ENCODE measurements at places on chromosomes 3 and 15.

- no peak for DNase-seq
Measured at GRCh38 chr3:150370122-150370602, 37.9 kb upstream of the TSC22D2 start.

GRCh38 chr3:66592016-66592761 is 91.4 kb upstream of the LRIG1 start:
- no peak for DNase-seq

DNA sequence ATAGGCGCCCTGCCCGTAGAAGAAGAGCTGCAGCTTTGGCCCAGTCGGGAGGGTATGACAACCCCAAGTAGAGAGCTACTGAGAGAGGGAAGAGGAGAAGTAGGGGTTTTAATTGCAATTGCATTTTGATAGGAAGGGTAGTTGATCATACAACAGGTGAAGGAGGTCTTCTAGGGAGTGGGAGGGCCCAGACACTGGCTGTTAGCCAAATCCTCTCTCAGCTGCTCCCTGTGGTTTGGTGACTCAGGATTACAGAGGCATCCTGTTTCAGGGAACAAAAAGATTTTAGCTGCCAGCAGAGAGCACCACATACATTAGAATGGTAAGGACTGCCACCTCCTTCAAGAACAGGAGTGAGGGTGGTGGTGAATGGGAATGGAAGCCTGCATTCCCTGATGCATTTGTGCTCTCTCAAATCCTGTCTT is 408.9 kb upstream of the THBS1 start:
- peak; percentile 13 for DNase-seq

GRCh38 chr15:23823508-23823907 is 136.4 kb upstream of the NDN start:
- peak; percentile 1 for DNase-seq

DNA sequence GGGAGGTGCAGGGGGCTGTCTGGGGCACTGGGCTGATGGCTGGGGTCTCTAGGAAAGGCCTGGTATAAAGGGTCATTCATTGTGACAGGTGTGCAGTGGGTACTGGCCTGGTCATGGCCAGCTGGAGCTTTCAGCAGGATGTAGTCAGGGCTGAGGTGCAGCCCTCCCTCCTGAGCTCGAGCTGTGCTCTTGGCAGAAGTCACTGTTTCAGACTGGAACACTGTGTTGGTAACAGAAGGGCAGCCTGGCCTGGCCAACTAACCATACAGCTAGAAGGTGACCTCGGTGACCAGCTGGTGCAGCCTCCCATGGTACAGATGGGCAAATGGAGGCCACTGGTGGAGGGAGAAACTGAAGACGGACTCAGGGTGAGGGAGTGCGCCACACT is 34.4 kb upstream of the LCTL start:
- no peak for DNase-seq

DNA sequence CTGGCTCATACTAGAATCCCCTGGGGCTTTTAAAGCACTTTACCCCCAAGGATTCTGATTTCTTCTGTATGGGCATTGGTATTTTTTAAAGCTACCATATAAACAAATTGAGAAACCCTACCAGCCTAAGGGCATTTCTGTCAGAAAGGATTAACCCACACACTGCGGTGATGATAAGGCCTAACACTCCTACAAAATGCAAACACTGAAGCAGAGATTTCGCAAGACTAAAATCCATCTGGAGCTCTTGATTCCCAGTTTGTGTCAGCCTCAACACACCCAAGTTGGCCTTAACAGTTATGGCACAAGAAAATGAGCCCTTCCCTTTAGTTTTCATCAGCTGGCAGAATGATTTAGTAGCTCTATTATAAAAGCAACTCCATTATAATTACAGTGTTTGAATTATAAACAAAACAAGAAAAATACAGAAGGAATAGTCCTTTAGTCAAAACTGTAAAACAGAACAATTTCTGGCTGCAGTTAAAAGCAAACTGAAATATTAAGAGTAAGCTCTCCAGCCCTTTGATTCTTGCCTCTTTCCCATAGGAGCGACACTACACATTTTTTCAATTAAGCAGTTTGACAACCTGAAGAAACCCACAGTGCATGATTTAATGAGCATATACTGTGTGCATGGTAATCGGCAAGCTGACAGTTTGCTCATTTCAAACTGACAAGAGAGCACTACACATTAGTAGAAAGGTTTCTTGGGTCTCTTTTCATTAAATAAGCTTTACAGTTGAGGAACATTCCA is 441.2 kb downstream of the FHIT start:
- DNase-seq = no peak

GRCh38 chr15:39564972-39565665 is 15.8 kb upstream of the THBS1 start:
- DNase-seq = no peak

GRCh38 chr3:107612664-107613084 is 89.9 kb downstream of the BBX start:
- DNase-seq = no peak

DNA sequence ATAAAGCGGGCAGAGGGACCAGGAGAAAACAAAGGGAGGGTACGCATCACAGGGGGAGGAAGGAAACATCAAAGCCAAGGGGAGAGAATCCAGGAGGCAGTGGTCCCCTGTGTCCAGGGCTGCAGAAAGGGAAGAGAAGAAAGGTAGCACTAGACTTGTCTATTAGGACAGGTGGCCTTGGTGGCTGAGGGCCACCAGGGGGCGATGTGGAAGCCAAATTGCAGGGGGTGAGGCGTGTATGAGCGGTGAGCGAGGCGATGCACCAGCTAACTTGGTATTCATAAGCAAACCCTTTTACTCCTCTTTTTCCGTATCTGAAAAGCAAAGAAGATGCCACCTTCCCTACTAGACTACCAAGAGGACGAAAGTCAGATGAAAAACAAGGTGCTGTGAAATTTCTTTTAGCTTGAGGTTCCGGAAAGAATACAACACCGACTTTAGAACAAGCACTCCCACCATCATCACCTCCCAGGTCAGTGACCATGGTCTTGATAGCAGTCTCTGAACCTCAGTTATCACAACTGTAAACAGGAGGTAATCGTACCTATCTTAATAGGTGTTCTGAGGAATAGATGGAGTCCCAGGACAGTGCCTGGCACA is 654.4 kb upstream of the ADAMTS9 start:
- peak; percentile 8 for DNase-seq

DNA sequence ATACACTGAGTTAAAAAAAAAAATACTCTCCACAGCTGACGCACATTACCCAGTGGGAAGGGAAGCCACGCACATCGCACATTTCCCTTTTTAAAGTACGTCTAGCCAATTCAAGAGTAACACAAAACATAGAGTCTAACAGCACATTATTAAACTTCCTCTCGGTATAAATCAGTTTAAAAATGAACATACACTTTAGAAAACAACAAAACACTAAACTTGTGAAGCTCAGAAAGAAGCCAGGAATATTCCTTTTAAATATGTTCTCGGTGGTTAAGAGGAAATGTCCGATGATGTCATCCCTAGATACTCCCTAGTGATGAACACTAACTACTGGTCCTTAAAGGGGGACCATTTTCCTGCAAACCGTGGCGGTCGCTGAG is 721 bp downstream of the MYEF2 start:
- DNase-seq = no peak

DNA sequence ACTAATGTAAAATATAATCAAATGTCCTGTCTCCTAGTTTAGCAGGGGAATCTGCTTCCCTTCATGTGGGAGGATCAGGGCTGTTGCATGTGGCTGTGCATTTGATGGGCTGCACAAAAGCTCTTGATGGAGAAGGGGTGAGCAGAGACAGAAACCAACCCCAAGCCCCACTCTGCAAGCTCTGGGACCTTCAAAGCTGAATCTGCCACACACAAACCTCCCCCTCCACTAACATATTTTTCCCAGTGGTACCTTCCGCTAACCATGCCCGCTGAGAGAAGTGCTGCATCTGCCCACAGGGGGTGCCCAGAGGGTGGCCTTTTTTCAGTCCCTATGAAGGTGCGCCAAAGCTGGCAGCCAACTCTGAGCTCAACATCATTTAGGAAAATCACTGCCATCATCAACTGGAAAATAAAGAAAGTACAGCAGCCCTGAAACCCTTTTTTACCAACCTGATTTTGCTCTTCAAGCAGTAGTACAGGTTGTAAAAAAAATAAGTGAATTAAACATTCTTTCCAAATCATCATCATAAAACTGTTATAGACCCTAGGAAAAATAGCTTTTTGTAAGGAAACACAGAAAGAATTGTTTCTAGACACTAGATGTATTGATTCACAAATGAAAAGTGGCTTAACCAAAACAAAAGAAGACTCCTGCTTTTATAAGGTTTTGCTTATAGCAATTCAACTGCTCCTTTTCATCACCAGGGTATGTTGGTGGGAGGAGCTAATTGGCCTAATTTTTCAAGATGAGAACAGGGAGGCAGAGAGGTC is 97.0 kb downstream of the HHLA2 start:
- no peak for DNase-seq

GRCh38 chr15:71396536-71397125 is 281.4 kb downstream of the THSD4 start:
- no peak for DNase-seq

DNA sequence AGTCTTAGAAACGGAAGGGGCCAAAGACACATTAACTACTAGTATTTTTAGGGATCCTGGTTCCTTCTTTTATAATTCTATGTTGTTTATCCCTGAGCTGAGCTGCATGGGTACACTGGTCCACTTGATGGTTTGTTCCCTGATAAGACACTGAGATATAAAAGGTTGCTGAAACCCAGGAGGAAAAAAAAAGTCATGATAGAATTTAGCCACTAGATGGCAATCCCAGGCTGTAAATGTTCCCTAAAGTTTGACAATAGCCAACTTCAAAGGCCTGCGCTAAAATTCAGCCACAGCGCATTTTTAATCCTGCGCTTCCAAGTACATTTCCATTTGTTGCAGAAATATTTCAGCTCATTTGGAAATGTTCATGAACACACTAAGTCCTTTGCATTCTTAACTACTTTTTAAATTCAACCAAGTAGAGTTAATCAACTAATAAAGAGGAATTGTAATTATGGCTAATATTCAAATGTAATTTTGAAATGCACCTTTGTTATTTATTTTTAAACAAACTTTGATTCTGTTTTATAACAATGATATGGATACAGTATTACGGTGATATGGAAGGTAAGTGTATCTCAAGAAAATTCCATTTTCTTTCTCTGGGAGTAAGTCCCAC is 249.3 kb upstream of the FEZF2 start:
- DNase-seq = no peak

DNA sequence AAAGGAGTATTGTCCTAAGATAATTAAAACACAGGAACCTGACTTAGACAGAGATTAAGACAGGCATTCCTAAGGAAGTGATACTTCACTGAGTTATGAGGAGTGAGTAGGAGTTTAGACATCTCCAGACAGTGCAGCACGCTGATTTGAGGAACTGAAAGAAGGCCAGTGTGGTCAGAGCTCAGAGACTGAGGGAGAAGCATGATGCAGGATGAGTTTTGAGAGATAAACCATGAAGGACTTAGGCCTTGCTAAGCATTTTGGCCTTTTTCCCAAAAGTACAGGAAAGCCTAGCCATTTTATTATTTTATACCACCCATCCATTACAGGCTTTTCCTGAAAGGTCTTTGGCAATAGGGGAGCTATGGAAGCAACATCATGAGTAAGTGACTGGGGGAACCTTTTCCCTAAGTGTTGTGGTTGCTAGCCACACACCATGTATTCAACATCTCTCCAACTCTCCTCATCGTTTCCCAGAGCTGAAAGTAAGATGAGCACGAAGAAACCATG is 375.6 kb upstream of the TPRG1 start:
- DNase-seq = no peak

DNA sequence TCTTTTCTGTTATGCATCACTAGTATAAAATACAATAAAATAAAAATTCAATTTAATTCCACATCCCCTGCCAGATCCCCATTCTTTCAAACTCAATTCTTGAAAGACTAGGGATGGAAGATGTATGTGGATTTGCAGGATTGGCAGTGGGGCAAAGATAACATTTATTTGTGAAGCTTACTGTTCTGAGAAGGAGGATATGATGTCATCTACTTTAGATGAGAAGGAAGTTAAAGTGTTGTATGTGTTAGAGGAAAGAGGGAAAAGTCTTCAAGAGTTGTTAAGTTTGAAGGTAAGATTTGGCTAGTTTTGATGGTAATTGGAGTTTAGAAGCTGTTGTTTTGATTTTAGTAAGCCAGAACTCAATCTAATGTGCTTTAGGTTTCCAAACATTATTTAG is 845.1 kb upstream of the NR2F2 start:
- no peak for DNase-seq

DNA sequence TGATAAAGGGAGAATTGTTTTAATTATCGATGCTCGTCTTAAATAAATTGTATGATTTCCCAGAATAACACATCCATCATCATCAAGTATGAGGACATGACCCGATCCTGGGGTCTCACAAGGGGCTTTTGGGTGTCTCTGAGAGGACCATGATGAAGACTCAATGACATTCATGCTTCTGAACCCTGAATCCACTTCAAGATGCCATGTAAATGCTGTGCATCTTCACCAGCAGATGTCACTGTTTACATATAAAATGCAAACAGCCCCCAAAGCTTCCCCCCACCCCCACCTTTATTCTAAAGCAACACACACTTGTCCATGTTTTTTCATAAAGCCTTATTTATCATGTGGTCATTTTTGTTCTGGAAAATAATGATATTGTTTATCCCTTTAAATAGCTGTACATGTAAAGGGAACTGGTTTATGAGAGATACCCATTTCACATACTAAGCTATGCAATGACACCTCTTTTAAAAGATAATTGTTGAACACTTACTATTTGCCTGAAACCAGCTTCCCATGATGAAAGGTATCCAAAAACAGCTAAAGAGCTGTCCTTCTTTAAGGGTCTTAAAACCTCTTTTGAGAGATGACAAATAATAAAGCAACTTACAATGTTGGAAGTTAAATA is 69.7 kb upstream of the UBE3A start:
- no peak for DNase-seq

DNA sequence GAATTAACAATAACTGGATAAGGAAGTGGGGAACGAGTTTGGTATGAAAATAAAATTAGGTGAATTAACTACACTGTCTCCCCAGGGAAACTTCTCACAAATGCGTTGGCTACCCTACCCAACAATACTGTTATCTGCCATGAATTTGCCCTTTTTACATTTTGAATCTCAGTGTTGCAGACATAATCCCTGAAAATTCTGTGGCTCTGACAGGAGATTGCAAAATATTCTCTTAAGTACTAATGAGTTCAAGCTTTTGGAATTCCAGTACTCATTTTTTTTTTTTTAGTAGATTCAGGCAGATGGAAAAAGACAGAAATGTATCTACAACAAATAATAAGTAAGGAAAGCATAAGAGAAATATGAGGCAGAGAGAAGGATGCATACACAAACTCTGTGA is 332.6 kb downstream of the LSAMP start:
- DNase-seq = no peak

DNA sequence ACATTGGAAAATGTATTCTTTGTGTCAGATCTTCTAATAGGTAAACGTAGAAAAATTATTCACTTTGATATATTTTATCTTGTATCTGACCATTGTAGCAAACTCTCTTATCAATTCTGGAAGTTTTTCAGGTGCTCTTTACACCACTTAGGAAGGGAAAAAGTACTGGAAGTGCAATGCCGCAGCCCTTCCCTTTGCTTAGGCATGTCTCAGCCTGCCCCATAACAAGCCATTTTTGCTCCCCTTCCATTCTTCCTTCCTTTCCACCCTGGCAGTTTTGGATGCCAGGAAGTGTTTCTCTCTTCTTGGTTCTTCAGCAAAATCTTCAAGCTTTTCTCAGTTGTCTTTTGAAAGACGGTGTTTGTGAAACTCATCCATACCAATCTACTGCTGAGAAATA is 34.9 kb upstream of the SLC9A9 start:
- DNase-seq = no peak

Measured in stimulated activated CD4-positive, alpha-beta T cell treated with anti-CD3 and anti-CD28 coated beads, Interleukin-4, amount 100 ng/mL, for 1 hour (primary cell).